ENCODE measurements at places on chromosomes 16 and 17.

DNA sequence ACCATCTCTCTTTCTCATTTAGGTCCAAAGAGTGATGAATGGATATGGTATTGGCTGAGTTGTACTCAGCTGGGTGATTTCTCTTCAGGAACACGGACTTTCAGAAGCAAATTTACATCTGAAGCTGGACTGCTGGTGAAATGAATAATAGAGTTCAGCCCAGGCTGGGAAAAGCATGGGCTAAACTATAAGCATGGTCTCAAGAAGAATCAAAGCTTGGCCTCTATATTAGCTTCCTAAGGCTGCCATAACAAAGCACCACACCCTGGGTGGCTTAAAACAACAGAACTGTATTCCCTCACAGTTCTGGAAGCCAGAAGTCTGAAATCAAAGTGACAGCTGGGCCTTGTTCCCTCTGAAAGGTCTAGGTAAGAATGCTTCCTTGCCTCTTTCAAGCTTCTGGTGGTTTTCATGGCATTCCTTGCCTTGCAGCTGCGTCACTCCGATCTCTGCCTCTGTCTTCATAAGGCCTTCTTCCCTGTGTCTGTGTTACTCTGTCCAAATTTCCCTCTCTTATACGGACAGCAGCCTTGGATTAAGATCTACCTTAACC, 89.8 kb upstream of the CES5A start:
- DNase-seq: no peak

GRCh38 chr16:3922241-3922640, 41.7 kb upstream of the CREBBP start:
- no peak for DNase-seq

DNA sequence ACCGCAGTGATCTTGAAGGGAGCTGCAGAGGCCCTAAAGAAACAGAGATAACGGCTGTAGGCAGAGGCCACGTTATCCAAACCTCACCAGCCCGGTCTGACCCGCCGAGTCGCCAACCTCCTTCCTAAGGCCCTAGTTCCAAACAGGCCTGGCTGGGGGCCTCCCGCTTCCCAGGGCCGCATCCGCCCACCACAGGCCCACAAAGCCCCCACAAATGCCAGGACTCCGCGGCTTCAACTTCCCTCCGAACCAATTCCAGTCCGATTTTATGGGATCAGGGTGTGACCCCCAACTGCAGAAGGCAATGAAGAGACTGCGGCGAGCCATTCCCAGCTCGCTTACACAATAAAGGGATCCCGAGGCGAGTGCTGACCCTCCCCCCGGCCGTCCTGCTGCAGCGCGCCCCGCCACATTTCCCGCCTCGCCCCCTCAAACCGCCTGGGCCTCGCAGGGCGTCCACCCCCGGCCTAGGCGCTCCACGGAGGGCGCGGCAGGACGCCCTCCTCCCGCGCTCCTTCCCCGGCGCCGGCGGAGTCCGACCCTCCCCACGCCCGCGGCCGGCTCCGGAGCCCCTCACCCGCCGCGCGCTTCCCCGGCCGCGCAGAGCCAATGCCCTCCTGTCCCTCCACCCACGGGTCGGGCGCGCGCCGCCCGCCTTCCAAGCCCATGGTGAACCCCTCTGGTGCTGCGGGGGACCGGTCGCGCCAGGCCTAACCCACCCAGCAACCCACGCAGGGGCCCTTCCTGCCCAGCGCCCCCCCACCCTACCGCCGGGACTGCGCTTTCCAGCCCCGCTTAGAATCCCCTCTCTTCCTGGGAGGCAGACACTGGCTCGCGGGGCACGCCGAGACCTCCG, 926 bp downstream of the MYH10 start:
- no peak for DNase-seq

GRCh38 chr17:59829217-59830006, 63.3 kb downstream of the TUBD1 start:
- no peak for DNase-seq

DNA sequence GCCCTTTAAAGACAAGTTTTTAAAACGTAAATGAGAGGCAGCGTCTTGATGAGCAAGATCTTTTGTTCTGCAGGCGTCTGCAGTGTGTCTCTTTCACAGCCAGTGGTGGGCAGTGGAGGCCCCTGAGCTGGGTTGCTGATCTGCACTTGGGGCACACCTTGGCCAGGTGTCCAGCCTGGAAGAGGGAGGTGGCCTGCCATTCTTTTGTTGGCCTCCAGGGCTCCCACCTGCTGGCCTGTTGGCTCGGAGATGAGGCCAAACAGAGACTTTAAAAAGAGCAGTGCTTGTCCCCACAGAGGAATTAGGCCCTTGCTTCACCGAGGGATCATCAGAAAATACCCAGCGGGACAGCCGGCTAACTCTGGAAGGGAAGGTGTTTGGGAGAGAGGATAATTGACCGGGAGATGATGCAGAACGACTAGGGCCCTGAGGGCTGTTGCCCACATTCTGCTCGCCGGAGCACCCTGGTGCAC, 145.9 kb upstream of the PLCG2 start:
- no peak for DNase-seq

DNA sequence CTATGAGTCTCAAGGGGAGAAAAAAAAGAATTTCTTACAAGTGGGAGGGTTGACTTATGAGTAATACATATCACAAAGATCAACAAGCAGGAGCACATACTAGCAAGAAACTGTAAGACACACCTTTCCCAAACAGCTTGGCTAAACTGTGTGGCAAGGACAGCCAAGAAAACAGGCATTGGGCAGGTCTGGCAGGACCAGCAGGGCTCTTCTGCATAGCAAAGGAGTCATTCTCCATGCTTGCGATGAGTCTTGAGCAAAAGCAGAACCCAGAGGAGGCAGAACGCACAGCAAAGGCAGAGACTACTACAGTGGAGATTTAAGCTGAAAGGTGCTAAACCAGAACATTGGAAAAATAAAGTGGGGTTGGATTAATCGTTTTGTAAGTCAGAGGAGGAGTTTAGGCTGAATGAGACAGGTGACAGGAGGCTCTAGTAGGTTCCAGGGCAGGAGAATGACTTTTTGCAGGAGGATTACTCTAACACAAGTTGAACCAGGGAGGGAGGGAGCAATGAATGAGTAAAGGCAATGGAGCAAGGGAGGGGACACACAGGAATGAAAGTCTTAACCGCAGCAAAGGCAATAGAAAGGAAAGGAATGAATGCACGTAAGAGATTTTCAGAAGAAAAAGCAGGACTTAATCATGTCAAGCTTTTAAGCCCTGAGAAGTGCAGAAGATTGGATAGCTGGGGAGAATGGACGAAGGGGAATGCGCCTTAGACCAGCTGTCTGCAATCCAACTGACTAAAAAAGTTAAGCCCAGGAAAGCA, 2.7 kb downstream of the N4BP1 start:
- DNase-seq: no peak

Data from AG09319 (cell line).